ENCODE measurements at places on chromosomes 16 and 17. TPM values are rescaled to one million over a fixed set of nuclear protein-coding genes. Genes with fewer than 3 reads are reported as not detected.

Gene CCL11
- total RNA-seq, result 1.1 TPM

Gene PRPF8
- total RNA-seq, result 112 TPM

Gene KRTAP9-7
- total RNA-seq, result not detected

Gene TUBB3
- 119 TPM for total RNA-seq

Gene KRT39
- total RNA-seq, result 0.28 TPM

Gene EVI2B
- total RNA-seq, result under 0.01 TPM

Gene SLC5A11
- total RNA-seq, result not detected

Gene CMTM2
- total RNA-seq, result not detected

Gene TMEM106A
- 2.5 TPM for total RNA-seq

Gene HP
- total RNA-seq, result 0.28 TPM

Gene NATD1
- total RNA-seq, result 1.7 TPM

Gene CA10
- not detected for total RNA-seq

Gene KRTAP1-1
- total RNA-seq, result not detected

Gene WNT9B
- not detected for total RNA-seq

Gene NHLRC4
- 3.4 TPM for total RNA-seq

Gene CIITA
- 0.77 TPM for total RNA-seq

Gene ANKRD40CL
- 0.28 TPM for total RNA-seq

Gene HIGD1B
- total RNA-seq, result not detected

Gene MRM1
- 6.5 TPM for total RNA-seq

Gene KRT31
- not detected for total RNA-seq

Gene LGALS9
- total RNA-seq, result 2.5 TPM

Gene ALDH3A1
- under 0.01 TPM for total RNA-seq

Gene YPEL3
- 18.3 TPM for total RNA-seq

Gene AHSP
- not detected for total RNA-seq

Gene PKMYT1
- total RNA-seq, result 12.8 TPM

Gene CDH13
- 141 TPM for total RNA-seq

Gene PRSS21
- total RNA-seq, result 1.7 TPM

Gene OR3A3
- not detected for total RNA-seq

Gene DRG2
- total RNA-seq, result 43.5 TPM

Gene ADAD2
- not detected for total RNA-seq

Gene CD300LG
- not detected for total RNA-seq

Gene IQCK
- total RNA-seq, result 9.6 TPM

Gene LIMD2
- 6.2 TPM for total RNA-seq

Gene MAP3K14
- 1.7 TPM for total RNA-seq

Gene RNF227
- 8.5 TPM for total RNA-seq

Gene CCL3
- not detected for total RNA-seq

Gene SLC13A5
- total RNA-seq, result not detected

Gene PMP22
- total RNA-seq, result 20.5 TPM

Gene G6PC1
- not detected for total RNA-seq

Data from regular cardiac myocyte (primary cell).